Activated naive CD8-positive, alpha-beta T cell treated with anti-CD3 and anti-CD28 coated beads, Interleukin-2, amount 10 ng/mL, durations not matched to agents 7 days and 5 days (primary cell): ENCODE measurements at places on chromosomes 4 and X. TPM values are rescaled to one million over a fixed set of nuclear protein-coding genes. Genes with fewer than 3 reads are reported as not detected.

The ITGB1BP2 gene
- total RNA-seq = 4.9 TPM

The TNMD gene
- total RNA-seq = not detected

The GAGE2A gene
- not detected for total RNA-seq

The SMIM10L2A gene
- 1.8 TPM for total RNA-seq

The C1QTNF7 gene
- total RNA-seq = not detected

The GSPT2 gene
- total RNA-seq = 13.2 TPM

The GPC4 gene
- total RNA-seq = not detected

The LNX1 gene
- total RNA-seq = not detected

The TMPRSS11D gene
- not detected for total RNA-seq

The BTK gene
- 0.48 TPM for total RNA-seq

The RNF212 gene
- total RNA-seq = 7.3 TPM

The SLC26A1 gene
- total RNA-seq = 0.65 TPM

The PACRGL gene
- total RNA-seq = 12.4 TPM

The FRMD7 gene
- not detected for total RNA-seq

The PHEX gene
- total RNA-seq = 0.23 TPM

The MAGEA3 gene
- not detected for total RNA-seq

The TMPRSS11A gene
- not detected for total RNA-seq

The NUDT10 gene
- total RNA-seq = 1.4 TPM

The UGT2A3 gene
- total RNA-seq = not detected
